Stomach (tissue), 19 donors: ENCODE measurements at places on chromosomes 16 and 17. TPM values are rescaled to one million over a fixed set of nuclear protein-coding genes. Genes with fewer than 3 reads are reported as not detected.

CHTF8 gene
- 64.8 TPM for polyA plus RNA-seq

ABCA9 gene
- polyA plus RNA-seq = 2.3 TPM

ICAM2 gene
- polyA plus RNA-seq = 15.4 TPM

TPSAB1 gene
- 32.1 TPM for polyA plus RNA-seq

ZSCAN10 gene
- polyA plus RNA-seq = not detected
